G401 (cell line): ENCODE measurements at places on chromosomes 2 and 18. TPM values are rescaled to one million over a fixed set of nuclear protein-coding genes. Genes with fewer than 3 reads are reported as not detected.

GEN1 gene
- 8.7 and 15.9 TPM in 2 replicates for total RNA-seq

LBX2 gene
- not detected in 2 replicates for total RNA-seq

RAX gene
- total RNA-seq, result not detected in 2 replicates

SPC25 gene
- 19.0 and 32.4 TPM in 2 replicates for total RNA-seq

EVA1A gene
- 97.2 and 126 TPM in 2 replicates for total RNA-seq

SIX3 gene
- total RNA-seq, result not detected in 2 replicates

ACKR3 gene
- not detected in 2 replicates for total RNA-seq

LRRC30 gene
- total RNA-seq, result not detected in 2 replicates

MC2R gene
- not detected in 2 replicates for total RNA-seq

MAPK4 gene
- not detected in 2 replicates for total RNA-seq

DNA sequence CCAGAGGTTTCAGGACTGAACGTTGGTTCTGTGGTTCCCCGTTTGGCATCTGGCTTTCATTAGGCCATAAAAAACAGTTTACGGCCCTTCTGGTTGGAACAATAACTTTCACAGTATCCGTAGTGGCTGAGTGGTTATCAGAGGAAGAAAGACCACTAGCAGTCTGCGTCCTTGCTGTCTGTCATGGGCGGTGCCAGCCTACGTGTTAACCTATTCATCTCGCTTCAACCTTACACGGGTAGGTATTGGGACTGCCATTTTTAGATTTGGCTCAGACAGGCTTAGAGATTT lies 42.6 kb upstream of the ROCK2 start:
- DNase-seq, result no peak

DNA sequence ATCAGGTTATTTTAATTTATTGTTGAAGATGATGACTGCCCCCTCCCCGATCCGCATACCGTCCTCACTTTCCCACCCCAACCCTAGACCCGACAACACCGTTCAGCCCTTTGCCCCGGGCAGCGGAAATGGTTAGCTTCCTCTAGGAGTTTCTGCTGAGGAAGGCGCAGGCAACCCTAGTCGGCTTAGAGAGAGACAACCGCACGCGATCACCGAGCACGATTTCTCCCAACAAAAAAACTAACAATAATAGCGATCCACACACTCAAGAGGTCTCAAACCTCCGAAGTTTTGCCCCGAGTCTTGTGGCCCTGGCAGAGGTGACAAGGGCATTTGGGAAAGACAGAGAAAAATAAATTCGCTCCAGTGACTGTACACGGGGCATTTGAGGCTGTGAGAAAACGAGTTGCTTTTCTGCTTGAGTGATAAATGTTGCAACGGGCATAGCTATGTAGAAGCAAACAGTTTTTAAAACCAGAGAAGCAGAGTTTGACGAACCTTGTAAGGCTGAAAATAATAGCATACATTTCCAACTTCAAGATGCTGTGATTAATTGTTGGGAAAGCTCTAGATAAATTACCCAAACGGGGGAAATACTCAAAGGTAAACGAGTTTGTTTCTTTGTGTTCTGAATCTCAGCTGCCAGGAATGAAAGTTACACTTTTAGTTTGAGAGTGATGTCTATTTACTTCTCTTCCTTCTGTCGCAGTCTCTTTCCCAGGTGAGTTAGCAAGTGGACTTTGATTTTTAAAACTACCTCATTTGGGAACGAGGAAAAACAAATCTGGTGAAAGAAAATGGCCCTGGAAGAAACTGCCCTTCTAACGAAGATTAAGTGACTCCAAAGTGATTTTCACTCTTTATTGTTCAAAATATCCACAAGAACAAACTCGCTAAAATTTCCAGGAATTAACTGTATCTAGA lies 11.0 kb upstream of the SIX3 start:
- DNase-seq, result no peak

- no peak for DNase-seq
Measured at GRCh38 chr18:9287036-9287435, 47.5 kb upstream of the TWSG1 start.

DNA sequence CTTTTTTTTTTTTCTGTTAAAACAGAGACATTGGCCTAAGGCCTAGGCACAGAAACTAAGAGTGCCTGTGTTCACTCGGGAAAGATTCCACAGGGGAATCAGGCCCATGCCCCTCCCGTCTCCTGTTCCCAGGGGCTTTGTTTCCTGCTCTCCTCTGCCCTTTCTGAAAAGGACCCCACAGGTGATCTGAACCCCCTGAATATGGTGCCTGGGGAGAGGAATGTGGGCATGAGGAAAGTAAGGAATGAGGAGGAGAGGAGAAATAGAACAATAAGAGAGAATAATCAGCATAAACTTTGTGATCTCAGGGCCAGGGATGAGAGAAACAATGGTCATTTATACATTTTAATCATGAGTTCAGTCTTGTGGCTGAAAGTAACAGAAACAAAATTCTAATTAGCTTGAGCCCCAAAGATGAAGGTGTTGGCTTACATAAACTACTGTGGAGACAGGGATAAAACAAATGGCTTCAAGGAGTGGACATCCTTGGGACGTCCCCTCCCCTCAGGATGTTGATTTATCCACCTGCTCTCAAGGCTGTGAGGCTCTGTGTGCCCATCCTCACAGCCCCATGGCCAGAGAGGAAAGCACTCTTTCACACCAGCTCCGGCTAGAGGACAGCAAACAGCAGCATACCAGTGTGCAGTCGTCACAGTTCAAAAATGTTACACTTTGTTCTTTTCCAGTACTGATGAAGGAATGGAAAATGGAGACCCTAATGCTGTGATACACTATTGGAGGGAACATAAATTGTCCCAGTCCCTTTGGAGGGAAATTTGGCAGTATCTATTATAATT lies 46.4 kb upstream of the MRPL33 start:
- no peak for DNase-seq

GRCh38 chr2:176931588-176932563 lies 280.7 kb upstream of the HNRNPA3 start:
- DNase-seq, result no peak

DNA sequence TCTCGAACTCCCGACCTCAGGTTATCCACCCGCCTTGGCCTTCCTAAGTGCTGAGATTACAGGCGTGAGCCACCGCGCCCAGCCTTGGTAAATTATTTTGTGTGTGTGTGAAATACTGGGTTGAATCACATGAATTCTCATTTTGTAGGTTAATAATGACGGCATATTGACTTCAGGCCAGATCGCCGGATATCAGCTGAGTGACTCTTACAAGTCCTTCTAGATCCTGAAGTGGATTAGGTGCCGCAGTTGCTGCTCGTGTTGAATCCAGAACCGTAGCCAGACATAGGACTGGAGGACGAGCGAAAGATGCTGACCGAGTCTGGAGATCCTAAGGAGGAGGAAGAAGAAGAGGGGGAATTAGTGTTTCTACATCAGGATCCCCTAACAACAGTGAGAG lies 12.2 kb upstream of the KIF3C start:
- no peak for DNase-seq

- DNase-seq, result no peak
Measured at GRCh38 chr18:73719611-73720010, 428.0 kb downstream of the FBXO15 start.

- peak; percentile 92 for DNase-seq
Measured at GRCh38 chr2:238263204-238264071, 23.6 kb upstream of the HES6 start.

DNA sequence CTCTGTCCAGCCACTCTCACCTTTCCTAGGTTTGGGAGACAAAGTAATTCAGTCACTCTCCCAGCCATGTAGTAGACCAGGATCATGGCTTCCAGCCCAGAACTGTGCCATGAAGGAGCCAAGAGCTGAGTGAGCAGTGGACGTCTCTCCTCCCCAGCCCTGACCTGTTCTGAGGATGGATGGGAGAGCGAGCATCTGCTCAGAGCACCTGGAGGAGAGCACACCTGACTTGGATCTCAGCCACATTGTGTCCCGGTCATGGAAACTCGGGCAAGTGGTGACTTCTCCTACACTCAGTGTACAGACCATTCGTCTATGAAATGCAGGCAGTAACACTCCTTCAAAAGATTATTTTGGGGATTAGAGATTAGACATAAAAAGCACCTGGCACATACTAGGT lies 299.7 kb downstream of the TNS1 start:
- peak; percentile 37 for DNase-seq

DNA sequence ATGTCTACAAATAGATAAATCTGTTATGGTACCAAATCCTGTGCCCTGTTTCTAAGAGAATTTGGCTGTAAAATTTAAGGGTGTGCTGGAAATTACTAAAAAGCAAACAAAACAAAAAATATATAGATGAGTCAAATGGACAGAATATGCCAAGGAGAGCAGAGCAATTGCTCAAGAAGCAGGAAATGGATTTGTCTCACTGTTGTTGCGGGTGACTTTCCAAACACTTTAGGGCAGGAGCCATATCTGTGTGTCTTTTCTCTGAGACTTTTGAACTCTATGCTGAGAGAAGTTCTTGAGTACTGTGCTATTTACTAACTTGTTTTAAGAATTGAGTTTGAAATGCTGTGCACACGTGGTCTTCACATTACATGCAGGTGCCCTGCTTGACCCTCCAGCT lies 221.7 kb downstream of the PHLPP1 start:
- no peak for DNase-seq

GRCh38 chr2:142048581-142048980 lies 82.2 kb downstream of the LRP1B start:
- DNase-seq, result no peak

DNA sequence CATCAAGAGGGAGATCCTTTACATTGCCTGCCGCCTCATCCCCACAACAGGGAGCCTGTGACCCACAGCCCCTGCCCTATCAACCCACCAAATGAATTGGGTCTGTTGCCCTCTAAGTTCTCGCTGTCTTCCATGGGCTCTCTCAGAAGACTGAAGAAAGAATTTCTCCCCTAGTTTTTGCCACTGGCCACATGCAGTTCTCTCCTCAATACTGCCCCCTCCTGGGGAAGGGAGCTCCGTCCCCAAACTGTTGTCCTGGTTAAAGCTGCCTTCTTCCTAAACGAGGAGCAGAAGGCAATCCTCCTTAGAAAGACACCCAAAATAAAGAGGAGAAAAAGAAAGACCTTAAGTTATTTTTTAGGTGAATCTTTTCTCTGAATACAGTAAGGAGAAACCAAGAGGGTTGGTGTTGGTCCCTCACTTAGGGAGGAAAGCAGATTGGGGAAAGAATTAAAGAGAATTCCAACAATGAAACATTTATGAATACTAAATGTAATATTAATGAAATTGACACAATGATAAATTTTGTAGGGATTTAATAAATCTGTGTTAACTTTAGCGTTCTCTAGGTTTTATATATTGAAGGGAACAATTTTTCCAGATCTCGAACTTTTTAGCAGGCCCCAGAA lies 31.1 kb upstream of the SATB2 start:
- DNase-seq, result peak; percentile 39

DNA sequence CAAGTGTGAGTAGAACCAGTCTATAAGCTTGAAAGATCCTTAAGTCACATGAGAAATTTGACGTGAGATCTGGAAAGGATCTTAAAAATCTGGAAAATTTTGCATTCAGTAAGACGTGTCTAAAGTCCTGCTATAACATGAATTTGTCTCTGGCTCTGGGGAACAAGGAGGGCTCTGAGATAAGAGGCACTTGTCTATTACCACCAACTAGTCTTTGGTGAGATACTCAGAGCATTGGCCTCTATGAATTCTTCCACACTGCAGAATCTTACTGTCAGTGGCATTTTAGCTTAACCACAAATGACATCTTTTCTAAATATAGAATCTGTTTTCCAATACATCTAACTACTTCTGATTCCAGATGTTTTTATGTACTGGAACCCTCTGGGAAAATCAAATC lies 1504.5 kb downstream of the DPP10 start:
- no peak for DNase-seq

- DNase-seq, result peak; percentile 35
Measured at GRCh38 chr2:17171446-17172049, 346.7 kb downstream of the RAD51AP2 start.

- no peak for DNase-seq
Measured at GRCh38 chr2:200765139-200765951, 46.4 kb upstream of the BZW1 start.

DNA sequence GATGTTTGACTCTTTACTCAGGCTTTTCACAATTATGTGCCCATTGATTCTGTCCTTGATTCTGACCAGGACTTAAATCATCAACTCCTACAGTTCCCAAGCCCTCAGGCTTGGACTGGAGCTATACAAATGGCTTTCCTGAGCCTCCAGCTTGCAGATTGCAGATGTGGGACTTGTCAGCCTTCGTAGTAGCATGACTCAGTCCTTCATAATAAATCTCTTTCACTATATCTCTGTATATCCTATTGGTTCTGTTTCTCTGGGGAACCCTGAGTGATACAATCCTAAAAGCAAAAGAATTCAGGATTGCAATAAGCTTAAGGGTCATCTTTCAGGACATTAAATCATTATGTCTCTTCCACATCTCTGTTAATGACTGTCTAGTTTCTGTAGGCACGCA lies 356.6 kb downstream of the RIT2 start:
- DNase-seq, result no peak

DNA sequence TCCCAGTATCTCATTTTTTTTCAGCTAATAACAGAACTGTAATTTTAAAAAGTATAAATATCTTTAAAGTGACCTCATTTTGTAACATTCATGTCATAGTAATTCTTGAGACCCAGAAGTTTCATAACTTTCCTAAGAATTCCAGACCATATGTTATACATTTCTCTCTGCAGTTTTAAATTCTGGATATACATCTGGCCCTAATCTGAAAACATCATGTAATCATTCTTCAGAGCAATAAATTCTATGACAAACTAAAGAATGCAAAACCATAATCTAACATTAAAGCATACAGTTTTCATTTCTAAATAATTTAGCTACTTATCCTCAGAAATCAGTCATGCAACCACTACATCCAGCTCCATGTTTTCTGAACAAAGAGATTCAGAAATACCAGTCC lies 198.3 kb upstream of the SLC35G4 start:
- DNase-seq, result no peak

DNA sequence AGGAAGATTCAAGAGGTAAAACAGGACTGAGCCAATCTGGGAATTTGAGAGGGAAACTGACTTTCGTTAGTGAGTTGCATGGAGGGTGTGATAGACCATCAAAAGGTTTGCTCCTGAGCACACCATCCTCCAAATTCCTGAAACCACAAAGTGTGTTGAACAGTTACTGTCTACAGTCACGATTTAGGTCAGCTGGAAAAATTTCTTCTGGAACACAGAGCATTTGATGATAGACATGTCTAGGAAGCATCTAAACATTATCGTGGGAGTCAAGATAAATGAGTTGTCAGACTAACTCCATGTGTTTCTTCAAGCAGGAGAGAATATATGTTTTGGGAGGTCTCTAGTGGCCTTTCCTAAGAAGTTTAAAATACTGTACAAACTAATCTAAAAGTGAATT lies 449.4 kb upstream of the SLC14A2 start:
- no peak for DNase-seq

DNA sequence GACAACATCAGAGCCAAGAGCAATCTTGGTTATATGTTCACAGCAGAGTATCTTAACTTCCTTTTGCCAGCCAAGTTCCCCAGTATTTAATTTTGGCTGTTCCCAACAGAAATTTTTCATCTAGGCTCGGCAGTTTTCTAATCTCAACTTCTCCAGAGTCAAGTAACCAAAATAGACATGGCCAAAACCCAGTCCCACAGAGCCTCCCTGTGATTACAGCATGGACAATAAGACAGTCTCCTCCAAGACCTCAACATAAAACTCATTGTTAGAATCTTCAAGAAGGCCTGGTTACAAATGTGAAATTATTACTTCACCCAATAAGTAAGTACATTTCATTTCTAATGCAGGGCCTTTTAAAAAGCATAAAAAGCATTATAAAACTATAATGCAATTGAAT lies 445.7 kb downstream of the NCKAP5 start:
- no peak for DNase-seq

GRCh38 chr18:45526114-45526841 lies 89.0 kb upstream of the SLC14A2 start:
- no peak for DNase-seq
